ENCODE measurements at places on chromosomes 2 and 18.
A peak's percentile ranks its signal among the peaks of the same experiment; 100 is the strongest.

GRCh38 chr2:133458280-133458679, 110.0 kb downstream of the NCKAP5 start:
- no peak for DNase-seq

DNA sequence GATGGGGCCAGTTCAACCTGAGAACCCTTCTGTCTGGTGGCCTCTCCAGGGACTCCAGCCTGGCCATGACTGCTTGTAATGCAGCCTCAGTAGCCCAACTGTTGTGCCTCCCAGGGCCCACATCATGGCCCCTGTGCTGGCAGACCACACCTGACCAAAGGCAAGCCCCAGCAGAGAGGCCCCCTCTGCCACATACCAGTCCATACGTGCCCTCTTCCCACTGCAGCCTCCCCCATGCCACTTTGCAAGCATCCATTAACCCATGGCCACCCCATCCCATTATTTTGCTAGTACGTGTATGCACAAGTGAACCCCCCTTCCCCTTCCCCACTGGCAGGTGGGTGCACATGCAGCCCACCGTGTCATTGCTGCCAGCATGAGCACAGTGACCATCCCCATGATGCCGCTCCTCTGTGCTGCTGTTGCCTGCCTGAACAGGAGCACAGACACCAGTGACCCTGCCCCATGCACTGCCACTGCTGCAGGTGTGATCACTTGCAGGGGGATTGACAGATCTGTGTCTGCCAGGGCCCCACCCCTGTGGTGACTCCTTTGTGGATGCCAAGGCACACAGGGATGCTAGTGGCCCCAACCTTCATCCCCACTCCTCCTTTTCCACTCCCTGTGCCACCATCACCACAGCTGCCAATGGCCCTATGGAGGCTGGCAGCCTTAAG, 330.0 kb upstream of the DSEL start:
- no peak for DNase-seq

GRCh38 chr2:63977904-63978303, 41.3 kb downstream of the VPS54 start:
- no peak for DNase-seq

GRCh38 chr2:106705877-106706276, 180.1 kb downstream of the ST6GAL2 start:
- no peak for DNase-seq

GRCh38 chr2:71880846-71881610, 266.6 kb downstream of the CYP26B1 start:
- DNase-seq, result no peak

- peak; percentile 67 for DNase-seq
These were observed 27.0 kb downstream of the MEIS1 start for GRCh38 chr2:66461664-66462500.

DNA sequence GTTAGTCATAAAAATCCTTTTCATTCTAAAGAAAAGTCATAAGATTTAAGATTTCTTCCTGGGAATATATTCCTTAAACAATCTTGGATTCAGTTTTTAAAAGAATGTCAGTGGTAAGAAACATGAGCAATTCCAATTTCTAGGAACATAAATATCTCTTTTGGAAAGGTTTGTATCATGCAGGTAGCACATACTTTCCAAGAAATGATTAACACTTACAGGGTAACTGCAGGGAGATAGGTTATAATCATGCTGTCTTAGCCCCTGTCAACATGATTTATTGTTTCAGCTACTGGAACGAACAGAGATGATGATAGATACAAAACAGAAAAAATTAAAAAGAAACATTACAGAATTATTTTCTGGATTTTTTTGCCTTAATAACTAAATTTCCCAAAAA, 1537.7 kb downstream of the LRP1B start:
- DNase-seq, result no peak

GRCh38 chr2:234919711-234920110, 32.1 kb upstream of the SH3BP4 start:
- DNase-seq, result no peak

GRCh38 chr2:209719034-209719433, 52.6 kb upstream of the UNC80 start:
- no peak for DNase-seq

DNA sequence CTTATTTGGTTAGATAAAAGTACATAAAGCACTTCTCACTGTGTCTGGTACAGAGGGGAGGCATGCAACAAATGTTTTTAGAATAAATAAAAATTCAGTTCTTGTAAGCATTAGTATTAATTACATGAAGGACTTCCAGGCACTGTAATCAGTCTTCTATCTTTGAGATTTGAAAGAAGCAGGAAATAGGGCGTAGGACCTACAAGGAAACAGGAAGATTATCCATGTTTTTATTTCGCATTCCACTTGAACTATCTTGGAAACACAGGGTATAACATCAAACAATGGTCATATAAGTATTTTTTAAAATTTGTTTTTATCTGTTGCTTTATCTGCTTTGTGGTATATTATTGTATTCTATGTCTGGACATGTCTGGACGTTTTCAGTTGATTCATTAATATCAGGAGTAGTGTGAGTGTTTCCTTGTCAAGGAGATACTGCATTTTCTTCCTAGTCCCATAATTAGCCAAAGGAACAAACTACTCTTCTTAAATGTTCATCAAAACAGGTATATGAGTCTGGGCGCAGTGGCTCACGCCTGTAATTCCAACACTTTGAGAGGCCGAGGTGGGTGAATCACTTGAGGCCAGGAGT, 32.5 kb downstream of the BMPR2 start:
- no peak for DNase-seq

DNA sequence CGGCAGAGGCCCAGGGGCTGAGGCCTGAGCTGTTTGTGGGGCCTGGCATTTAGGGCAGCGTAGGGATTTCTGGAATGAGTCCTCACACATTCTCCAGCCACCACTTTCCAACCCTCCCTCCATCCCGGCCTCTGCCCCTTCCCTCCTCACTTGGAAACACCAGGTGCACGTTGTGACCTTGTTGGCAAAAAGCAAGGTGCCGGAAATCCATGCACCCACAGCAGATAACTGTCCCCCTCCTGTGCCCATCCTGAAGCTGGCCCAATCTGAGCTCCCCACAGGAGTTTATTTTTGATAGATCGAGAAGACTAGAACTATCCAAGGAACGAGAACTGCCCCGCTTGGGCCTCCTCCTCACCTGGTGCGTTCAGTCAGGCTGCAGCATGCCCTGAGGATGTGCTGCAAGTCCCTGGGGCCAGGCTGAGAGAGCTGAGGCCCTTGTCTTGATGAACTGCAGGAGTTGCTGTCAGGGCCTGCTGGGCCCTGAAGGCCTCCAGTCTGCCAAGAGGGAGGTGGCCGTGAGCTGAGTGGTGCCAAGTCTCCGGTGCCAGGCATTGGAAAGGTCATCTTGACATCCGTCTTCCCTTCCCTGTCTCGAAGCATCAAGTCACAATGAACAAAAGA, 55.8 kb downstream of the CTIF start:
- DNase-seq, result no peak

DNA sequence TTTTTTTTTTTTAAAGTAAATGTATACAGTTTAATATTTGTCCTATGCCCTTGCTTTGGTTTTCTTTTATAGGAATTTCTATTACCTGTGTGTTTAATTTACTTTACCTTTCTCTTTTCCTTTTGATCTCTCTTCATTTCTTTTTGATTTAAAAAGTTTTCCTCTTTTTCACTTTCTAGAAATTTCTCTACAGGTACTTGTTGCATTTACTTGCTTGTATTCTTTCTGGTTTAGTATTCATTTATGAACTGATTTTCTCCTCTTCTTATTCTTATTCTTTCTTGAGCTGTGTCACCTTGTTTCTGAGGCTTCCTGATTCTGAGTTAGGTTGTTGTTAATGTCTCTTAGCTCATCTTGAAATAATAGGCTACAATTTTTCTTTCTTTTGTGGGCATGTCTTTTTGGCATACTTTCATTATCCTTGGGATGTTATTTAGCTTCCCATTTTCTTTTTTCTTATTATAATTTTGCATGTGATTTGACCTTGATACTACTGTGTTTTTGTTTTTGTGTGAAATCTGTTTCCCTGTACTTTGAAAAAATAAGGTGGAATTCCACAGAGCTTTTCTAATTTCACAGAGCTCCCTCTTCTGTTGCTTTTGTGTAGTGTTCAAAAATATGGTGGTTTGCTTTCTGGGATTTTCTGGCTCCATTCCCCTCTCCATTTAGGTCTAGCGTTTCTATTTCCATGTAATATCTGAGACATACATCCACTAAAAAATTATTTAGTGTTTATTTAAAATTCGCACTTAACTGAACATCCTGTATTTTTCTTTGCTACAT, 25.5 kb upstream of the ALMS1 start:
- no peak for DNase-seq

GRCh38 chr18:13425357-13426091, 207.0 kb downstream of the LDLRAD4 start:
- no peak for DNase-seq

- DNase-seq, result no peak
These were observed 560.0 kb upstream of the CDH2 start for GRCh38 chr18:28736951-28737350.

- DNase-seq, result peak; percentile 55
These were observed 93.0 kb upstream of the SMAD2 start for GRCh38 chr18:48023334-48024008.

All from NCI-H1417 (cell line).